ENCODE measurements at places on chromosomes 5 and 9.

- no peak for DNase-seq
Measured at GRCh38 chr5:40578501-40579451, 100.9 kb upstream of the PTGER4 start.

DNA sequence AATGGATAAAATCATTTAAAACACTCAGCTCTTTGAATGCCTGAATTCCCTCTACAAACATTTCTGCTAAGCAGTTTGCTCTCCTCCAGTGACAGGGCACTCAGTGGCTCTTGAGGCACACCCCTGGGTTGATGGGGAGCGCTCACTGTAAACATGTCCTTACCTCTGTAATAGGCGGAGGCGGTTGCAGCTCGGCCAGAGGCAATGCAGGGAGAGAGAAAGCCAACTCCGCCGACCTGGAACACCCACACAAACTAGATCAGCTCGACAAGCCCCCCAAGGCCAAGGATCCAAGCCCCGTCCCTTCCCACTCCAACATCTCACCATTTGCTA lies 329 bp downstream of the CDC23 start:
- DNase-seq: no peak

- no peak for DNase-seq
Measured at GRCh38 chr5:88858392-88858791, 24.6 kb downstream of the MEF2C start.

GRCh38 chr9:92632641-92633040 lies 37.3 kb downstream of the IPPK start:
- no peak for DNase-seq

- DNase-seq: peak; percentile 37
Measured at GRCh38 chr9:96418920-96419690, 935 bp upstream of the ZNF367 start.

DNA sequence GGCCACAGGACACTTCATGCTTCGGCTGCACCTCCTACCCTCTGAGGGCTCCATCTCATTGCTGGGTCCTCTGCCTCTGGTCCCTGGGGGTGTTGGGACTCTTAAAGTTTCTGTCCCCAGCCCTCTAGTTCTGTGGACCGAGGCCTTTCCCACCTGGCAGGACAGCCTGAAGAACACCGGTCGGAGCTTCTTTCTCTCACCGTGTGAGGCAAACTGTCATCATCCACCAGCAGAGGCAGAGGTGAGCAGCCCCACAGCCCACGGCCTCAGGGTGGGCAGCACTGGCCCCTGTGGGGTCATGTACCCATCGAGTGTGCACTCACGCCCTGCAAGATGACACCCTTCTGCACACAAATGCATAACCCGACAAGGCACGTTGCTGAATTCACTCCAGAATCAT lies 49.9 kb downstream of the IRX2 start:
- no peak for DNase-seq

DNA sequence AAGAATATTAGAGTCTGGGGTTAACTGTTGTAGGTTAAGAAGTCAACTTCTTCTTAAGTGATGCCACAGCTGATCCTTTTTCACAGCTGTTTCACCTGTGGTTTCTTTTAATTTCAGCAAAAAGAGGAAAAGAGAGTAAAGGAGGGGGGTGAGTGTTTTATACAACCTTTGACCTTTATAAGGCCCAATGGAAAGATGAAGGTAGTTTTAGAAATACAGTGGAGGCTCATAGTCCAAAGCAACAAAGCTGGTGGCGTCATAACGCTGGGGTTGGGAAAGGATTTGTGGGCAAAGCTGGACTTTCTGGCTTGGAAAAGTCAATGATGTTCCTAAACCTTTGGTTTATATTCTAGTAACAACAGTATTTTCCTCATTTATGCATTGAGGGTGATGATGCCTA lies 49.5 kb downstream of the RCL1 start:
- no peak for DNase-seq

GRCh38 chr9:97853056-97853843 lies at the start of gene FOXE1:
TSS of gene FOXE1 (plus strand) at chr9:97853226. CDS start at chr9:97853915, 689 bp downstream.
- no peak for DNase-seq

GRCh38 chr5:141877356-141878185 lies 639 bp downstream of the PCDH1 start:
- DNase-seq: peak; percentile 25

DNA sequence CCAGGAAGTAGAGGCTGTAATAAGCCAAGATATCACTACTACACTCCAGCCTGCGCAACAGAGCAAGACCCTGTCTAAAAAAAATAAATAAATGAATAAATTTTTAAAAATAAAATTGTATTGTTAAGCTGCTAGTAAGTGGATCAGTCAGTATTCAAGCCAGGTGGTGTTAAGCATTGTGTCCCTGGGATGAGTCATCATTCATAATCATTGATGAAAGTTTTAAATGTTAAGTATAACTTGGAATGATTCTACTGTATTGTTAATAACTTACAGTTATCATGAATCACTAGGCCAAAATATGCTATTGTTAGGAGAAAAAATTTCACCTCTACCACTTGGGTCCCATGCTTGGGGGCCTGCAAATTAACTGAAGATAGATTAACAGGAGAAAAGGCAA lies 38.2 kb downstream of the MED10 start:
- DNase-seq: no peak

GRCh38 chr9:121059998-121060636 lies 10.0 kb upstream of the C5 start:
- no peak for DNase-seq

- no peak for DNase-seq
Measured at GRCh38 chr9:103615994-103616393, 478.1 kb upstream of the SMC2 start.

GRCh38 chr5:168315416-168316138 lies 24.1 kb downstream of the WWC1 start:
- no peak for DNase-seq

DNA sequence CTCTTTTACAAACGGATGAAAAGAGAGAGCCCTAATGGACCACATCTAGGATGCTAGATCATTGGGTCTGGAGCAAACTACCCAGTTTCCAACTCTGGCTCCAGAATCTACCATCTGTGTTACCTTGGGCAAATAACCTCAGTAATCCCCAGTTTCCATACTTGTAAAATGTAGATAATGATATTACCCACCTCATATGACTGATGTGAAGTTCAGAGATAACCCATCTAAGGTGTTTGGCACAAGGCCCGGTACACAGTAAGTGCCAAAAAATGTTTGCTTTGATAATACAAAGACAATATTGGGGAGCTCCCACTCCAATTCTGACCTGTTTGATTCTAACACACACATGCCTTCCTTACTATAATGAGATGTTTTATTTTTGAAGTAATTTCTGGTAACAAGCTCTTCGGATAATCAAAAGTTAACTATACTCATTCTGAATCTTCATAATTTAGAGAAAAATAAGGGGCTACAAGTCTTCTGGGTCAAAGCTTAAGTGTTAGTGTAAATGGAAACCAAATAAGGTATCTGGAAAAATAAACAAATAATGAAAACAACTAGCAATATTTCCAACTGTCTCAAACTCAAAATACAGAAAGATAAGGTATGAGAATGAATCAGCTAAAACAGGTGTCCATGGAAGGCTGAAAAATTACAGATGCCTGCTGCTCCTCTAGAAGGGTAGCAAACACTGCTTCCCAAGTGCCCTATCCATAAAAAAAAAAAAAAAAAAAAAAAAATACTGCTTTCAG lies 30.4 kb downstream of the ELL2 start:
- no peak for DNase-seq

DNA sequence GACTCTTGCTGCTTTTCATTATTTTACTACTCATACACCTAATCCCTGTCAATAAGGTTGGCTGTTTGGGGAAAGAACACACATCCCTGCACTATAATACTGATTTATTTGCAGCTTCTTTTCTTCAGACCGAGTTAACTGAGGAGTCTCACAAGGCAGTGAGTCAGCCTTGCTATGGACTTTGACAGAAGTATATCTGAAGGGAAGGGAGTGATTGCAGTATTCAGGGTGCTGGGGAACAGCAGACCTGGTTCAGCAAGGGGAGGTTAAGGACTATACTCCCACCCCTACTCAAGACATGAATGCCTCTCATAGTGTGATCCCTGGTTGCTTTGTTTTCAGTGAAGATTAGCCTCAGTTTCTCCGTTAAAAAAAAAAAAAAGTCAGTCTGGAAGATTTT lies 99.8 kb downstream of the TLE4 start:
- no peak for DNase-seq

- DNase-seq: no peak
Measured at GRCh38 chr9:98080326-98080725, 23.8 kb downstream of the NANS start.

DNA sequence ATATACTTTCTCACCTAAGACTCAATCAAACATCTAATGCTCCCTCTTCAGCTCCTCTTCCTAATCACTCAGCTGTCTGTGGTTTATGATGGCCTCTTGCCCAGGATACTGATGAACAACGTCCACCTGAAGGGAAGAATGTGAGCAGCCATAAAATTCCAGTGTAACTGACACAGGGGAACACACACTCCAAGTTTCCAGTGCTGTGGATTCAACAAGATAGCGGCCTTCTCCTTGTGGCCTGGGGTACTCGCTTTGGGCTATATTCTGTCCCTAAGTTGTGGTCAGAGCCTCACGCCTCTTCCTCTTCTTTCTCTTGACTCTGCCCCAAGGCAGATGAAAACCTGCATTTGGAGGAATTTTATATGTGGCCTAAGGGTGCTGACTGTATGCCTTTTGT lies 11.7 kb downstream of the B4GALT1 start:
- DNase-seq: no peak

DNA sequence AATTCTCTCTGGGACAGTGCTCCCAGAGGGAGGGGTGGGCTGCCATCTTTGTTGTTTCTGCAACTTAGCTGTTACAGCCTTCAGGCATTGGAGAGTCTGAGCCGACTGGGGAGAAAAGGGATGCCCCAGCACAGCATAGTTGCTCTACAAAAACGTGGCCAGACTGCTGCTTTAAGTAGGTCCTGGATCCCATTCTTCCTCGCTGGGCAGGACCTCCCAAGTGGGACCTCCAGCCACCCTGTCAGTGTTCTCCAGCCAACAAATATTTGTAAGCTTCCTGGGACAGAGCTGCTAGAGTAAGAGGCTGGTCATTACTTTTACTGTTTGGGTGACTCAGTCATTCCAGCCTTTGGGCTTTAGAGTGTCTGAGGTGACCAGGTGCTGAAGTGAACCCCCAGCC lies 292.7 kb upstream of the NREP start:
- DNase-seq: no peak

DNA sequence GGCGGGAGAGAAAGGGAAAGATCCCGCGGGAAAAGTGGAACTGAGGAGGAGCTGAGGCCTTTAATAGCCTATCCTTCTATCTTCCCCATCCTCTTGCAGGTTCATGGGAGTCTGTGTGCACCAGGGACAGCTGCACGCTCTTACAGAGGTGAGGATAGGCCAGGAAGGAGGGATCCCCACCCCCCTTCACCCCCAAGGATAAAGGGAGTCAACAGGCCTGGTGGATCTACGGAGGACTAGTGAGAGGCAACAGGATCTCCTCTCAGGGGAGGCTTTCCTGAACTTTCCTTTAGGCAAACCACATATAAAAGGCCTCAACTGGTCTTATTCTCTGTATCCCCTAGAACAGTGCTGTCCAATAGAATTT lies 1.1 kb downstream of the TESK1 start:
- DNase-seq: no peak

GRCh38 chr9:37036776-37037502 lies 2.9 kb upstream of the PAX5 start:
- DNase-seq: peak; percentile 43

DNA sequence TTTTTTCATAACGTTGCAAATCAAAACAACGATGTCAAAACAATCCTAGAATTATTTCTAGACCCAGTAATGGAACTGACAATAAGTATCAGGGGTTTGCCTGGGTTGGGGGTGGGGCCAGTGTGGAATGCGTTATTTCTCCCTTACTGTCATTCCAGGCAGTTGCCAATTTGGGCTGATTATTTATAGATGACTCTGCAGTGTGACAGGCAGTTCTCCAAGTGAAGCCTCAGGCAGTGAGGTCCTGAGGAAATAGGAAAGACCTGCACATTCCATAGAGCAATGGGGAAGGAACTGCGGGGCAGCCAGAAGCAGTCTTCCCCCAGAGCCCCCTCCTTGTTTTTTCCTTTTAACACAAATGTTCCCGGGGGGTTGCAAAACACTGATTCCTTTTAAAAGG lies 179.0 kb downstream of the YTHDC2 start:
- no peak for DNase-seq

DNA sequence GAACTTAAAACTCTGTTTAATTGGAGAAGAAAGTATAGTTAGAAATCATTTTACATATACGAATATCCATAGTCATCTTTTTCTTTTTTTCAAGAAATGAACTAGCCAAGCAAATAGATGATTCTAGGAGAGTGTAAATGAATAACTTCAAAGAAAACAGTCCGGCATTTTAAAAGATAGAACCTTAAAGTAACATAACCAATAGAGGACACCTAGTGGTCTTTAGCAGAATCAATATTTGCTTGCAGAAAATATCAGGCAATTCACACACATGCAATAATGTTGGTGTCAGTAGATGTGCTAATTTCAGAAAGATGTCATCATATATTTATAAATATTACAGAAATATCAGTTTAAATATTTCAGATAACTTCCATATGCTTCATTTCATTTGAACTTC lies 57.1 kb downstream of the HCN1 start:
- no peak for DNase-seq

GRCh38 chr5:173623296-173623771 lies 6.9 kb upstream of the BOD1 start:
- no peak for DNase-seq

- DNase-seq: peak; percentile 80
Measured at GRCh38 chr9:37464426-37465248, 613 bp downstream of the ZBTB5 start.

DNA sequence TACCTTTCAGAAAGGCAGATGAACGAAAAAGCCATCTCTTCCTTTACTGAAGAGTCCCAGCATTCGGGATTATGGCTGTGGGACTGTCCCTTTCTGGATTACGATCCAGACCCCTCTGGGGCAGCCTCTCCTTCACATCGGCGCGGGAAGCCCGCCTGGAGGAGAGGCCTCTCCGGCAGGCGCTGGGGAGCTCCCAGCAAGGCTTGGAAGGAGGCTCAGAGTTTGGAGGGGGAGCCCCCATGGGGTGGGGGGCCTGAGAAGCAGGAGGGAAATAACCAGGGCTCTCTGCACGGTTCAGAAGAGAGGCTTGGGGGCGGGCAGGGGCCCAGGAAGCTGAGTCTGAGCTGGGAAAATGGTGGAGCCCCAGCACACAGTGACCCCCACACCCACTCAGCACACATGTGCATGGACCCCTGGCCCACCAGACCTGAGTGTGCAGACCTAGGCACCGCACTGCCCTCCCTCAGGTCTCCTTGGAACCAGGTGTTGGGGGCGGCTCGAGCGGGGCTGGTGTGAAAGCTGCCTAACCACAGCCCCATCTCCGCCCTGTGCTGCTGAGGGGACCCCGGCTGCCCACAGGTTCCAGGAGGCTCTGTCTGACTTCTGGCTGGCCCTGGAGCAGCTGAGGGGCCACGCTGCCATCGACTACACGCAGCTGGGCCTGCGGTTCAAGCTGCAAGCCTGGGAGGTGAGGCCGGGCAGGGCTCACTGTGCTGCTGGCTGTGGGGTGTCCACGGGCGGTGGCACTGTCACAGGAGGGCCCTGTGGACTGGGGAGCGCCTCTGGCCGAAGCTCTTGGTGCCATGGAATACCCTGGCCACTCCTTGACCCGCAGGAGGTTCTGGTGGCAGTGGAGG lies 4.5 kb downstream of the NOXA1 start:
- DNase-seq: no peak

- DNase-seq: no peak
Measured at GRCh38 chr9:33751536-33752129, 43.7 kb upstream of the PRSS3 start.

All from activated CD4-positive, alpha-beta T cell treated with anti-CD3 and anti-CD28 coated beads, Interleukin-2, amount 50 U/mL, for 1 hour (primary cell).